ENCODE measurements at places on chromosomes 2 and 18.

DNA sequence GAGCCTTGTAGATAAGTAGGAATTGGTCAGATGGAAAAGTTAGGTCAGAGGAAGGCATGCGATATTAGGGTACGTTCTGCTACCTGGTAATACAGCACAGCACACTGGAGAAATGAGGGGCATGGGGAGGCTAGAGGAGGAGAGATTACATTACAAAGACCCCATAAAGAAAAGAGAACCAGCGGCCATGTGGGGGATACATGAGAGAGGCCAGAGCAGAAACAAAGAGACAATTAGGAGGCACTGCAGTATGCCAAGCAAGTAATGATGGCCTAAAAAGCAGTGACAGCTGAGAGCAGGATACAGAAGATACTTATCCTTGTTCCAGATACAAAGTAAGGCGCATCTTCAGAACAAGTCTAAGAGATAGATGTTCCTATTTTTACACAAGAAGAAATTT, 40.0 kb downstream of the TXNL1 start:
- H3K27ac ChIP-seq, result no peak overlapping the region
- peaks cover 5% of the 10 kb centered on the region for H3K4me1 ChIP-seq
- H3K27me3 ChIP-seq, result no peaks in the 10 kb centered on the region
- no peaks in the 10 kb centered on the region for H3K36me3 ChIP-seq

GRCh38 chr18:22283116-22283395, 113.7 kb downstream of the GATA6 start:
- no peaks in the 10 kb centered on the region for H3K4me1 ChIP-seq
- no peaks in the 10 kb centered on the region for H3K27me3 ChIP-seq
- H3K4me3 ChIP-seq, result no peak overlapping the region
- no peaks in the 10 kb centered on the region for H3K36me3 ChIP-seq
- DNase-seq, result no peak

GRCh38 chr2:46187112-46187618, 110.0 kb upstream of the EPAS1 start:
- no peaks in the 10 kb centered on the region for H3K4me1 ChIP-seq
- DNase-seq, result no peak
- no peaks in the 10 kb centered on the region for H3K27me3 ChIP-seq
- no peak overlapping the region for H3K4me3 ChIP-seq
- H3K36me3 ChIP-seq, result no peaks in the 10 kb centered on the region
- no peak overlapping the region for H3K27ac ChIP-seq

DNA sequence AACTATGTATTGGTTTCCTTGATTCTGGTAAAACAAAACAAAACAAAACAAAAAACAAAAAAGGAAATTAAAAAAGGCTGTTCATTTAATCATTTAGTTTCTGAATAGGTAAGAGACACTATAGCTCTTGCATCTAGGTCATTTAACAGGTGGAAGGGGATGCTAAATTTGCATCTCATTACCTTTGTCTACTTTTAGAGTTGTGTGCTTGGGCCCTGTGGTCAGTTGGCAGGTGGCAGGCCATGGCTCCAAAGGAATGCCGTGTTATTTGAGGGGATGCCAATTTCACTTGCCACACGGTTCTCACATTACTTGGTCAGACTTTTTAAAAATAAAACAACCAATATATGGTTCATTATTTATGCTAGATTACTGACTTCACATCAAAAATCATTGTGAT, 9.2 kb downstream of the GALNT13 start:
- no peaks in the 10 kb centered on the region for H3K4me1 ChIP-seq
- no peaks in the 10 kb centered on the region for H3K27me3 ChIP-seq
- H3K4me3 ChIP-seq, result no peak overlapping the region
- no peaks in the 10 kb centered on the region for H3K36me3 ChIP-seq
- H3K27ac ChIP-seq, result no peak overlapping the region

DNA sequence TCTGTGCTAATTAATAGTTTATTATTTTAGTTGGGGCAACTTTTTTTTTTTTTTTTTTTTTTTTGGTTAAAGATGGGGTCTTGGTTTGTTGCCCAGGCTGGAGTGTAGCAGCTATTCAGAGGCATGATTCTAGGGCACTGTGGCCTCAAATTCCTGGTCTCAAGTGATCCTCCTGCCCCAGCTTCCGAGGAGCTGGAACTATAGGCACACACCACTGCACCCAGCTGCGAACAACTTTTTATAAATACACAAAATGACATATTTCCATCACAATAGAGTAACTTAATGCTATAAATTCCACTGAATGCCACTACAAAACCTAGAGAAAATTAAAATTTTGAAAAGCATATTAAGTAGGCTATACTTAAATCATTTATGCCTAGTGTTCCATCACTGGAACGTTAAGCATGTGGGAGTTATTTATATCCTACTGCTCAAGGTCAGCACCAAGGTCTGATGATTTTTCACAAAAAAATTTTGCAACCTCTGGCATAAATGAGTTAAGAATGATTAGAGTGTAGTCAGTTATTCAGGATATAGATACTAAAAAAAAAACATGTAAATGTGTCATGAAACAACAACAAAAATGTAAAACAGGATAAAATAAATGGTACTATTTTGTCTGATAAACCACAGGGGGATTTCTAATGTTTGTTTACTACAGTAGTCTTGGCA, 46.8 kb downstream of the GFPT1 start:
- no peaks in the 10 kb centered on the region for H3K4me1 ChIP-seq
- no peak overlapping the region for H3K4me3 ChIP-seq
- H3K36me3 ChIP-seq, result peaks cover 20% of the 10 kb centered on the region
- no peak for DNase-seq
- H3K27ac ChIP-seq, result no peak overlapping the region

Data from GM23338 (cell line).